ENCODE measurements at places on chromosomes 5 and 9.

- DNase-seq = no peak
Observed at GRCh38 chr5:54603372-54603771, 85.8 kb downstream of the SNX18 start.

DNA sequence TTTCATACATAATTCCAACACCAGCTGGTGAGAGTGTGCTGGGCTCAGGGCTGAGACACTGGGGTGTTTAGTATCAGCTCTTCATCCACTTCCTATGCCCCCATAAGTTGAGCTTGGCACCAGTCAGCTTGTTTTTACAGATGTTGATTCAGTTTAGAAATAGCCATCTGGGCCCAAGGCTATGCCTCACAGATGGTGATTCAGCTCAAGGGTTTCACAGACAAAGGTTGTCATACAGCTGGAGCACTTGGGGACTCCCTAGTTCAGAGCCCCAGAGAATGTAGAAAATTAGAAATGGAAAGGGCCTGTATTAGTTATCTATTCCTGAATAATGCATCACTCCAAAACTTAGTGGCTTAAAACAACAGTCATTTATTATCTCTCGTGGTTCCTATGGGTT, 10.3 kb upstream of the CRHBP start:
- DNase-seq = no peak

GRCh38 chr9:79185866-79186265, 385.9 kb upstream of the TLE4 start:
- DNase-seq = no peak

DNA sequence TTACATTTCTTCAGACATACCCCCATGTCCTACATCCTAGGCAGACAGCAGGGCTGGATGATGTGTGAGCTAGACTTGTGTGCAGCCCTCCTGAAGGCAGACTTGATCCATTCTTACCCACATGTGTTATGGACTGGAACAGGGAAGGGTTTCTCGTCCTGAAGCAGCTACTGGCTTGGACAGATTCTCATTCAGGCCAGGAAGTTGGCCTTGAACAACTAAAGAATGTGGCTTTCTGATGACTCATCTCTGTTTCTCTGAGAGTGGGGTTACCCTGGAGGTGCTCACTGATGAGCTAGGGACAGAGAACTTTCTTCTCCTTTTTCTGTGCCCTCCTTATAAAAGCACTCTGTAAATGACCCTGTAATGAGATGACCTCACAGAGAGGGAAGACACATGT, 246.5 kb downstream of the PCSK5 start:
- DNase-seq = no peak

GRCh38 chr9:129414377-129414992, 206.4 kb downstream of the C9orf50 start:
- no peak for DNase-seq

GRCh38 chr9:136552117-136552703, 6.4 kb upstream of the NOTCH1 start:
- DNase-seq = no peak

DNA sequence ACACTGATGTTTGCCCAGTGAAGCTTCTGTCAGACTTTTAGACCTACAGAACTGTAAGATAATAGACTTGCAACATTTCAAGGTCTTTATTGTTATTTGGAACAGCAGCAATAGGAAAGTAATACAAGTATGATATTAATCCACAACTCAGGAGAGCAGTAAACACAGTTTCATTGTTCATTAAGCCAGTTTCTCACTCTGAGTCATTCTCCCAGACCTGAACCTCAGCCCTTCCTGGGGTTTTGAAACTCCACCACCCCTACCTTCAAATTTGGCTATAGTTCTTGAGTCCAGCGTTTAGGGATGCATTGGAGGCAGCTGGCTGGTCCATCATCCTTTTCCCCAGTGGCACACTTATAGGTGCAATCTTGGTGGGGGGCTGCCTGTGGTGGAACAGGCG, 203.2 kb downstream of the RAB3C start:
- DNase-seq = no peak

DNA sequence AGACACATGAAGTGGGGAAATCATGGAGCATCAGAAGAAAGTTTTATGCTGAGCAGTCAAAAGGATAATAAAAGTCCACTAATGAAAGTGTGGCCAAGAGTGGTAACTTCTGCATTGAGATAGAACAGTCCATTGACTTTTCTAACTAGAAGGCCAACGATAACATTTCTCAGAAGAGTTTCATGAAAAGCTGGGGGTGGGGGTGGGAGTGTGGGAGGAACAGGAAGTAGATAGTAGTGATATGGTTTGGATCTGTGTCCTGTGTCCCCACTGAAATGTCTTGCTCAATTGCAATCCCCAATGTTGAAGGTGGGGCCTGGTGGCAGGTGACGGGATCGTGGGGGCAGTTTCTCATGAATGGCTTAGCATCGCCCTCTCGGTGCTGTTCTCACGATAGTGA, 36.2 kb upstream of the SNAPC3 start:
- no peak for DNase-seq

GRCh38 chr5:152864991-152865390, 459.9 kb upstream of the NMUR2 start:
- no peak for DNase-seq

DNA sequence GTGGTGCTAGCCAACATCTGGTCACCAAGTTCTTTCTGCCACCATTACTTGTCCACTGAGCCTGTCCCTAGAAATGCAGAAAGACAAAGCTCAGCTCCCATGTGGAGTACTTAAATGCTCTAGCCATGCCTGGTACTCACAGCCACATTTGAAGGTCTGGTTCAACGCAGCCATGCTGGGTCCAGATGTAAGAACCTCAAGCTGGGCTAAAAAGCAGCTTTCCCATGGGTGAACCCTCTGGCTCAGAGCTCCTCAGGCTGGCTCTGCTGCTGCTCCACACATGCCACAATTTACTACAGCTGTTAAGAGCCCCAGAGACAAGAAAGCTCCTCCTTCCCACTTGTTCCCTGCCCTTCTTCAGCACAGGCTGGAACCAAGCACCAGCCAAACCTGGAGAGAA, 97.1 kb upstream of the LRRTM2 start:
- DNase-seq = no peak

GRCh38 chr5:173228107-173228506, 6.9 kb downstream of the NKX2-5 start:
- DNase-seq = no peak

DNA sequence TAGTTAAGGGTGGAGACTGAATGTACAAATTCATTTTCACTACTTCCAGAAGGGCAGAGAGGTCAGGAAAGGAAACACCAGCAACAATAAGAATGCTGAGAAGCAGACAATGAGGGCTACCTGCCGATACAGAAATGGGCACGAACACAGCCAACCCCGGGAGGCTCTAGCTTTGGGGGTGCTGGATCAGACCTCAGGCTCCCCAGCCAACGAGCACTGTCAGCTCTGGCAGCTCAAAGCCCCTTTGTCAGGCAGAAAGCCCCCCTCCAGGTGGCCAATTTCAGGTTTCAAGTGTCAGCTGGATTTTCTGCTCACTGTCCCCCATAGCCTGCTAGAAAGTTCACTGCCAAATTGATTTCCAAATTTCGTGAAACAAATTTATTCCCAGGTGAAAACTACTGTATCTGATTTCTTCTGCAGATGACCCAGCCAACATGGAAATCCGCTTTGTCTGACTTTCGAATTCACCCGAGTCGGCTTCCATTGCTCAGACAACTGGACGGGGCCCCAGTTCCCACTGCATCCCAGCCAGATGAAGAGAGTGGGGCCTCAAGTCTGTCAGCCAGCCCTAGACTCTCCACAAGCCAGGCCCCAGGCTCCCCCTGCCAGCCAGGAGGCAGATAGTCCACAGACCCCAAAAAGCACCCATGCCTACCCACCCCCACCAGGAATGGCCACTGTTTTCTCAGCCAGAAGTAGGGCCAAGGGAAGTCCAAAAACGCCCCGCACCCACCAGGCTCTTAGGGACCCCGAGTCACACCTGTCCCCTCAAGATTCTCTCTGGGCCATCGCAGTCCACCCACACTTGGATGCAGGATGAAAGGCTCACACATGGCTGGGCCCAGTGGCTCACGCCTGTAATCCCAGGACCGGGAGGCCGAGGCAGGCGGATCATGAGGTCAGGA, 96.5 kb upstream of the PHYKPL start:
- no peak for DNase-seq

- no peak for DNase-seq
Observed at GRCh38 chr5:97979740-97980139, 793.7 kb upstream of the RGMB start.

- no peak for DNase-seq
Observed at GRCh38 chr5:51389288-51389576, 6.0 kb downstream of the ISL1 start.

DNA sequence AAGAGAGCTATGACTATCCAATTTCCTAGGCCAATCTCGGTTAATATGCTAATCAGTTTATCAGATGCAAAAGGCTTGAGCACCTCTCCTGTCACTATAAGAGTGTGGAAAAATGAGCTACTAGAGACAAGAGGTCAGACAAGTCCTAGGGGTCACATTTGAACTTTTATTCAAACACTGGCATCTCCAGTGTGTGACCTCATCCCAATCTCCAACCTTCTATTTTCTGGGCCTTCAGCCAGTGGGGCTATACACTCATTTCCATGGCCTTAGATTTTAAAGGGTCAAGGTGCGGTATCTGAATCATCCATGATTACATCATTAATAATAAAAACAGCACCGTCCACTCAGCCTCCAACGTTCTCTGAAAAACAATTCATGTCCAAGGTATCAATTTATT, 139.6 kb upstream of the LRRTM2 start:
- DNase-seq = no peak

- no peak for DNase-seq
Observed at GRCh38 chr9:70504834-70505233, 90.4 kb upstream of the KLF9 start.

DNA sequence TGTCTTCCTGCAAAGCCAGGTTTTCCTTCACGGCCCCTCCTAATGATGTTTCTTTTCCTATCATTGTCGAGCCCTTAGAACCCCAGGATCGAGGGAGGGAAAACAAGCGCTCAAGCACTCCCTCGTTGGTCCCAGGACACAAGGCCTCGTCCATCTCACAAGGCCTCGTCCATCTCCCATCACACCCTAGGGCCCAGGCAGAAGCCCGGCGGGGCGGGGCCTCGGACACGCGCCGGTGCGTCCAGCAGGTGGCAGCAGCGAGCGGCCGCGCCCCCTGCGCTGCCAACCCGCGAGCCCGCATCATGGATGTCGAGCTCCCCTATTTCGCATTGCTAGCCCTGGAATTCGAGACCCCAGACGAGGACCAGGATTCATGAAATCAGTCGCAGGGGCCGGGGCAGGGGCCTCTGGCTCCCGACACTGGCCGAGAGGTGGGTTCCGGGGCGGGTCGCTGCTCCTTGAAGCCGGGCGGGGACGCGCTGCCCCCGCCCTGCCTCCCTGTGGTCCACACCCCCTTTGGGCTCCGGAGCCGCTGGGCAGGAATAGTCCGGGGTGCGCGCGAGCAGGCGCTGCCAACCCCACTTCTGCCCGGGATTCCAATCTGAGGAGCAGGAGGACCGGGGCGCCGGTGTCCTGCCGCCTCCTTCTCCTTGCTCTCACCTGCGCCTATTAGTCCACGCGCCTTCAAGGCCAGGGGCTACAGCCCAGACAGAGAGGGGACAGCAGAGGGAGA, at the start of gene ABLIM3:
Gene ABLIM3, plus strand, starts transcription at position 270 of the 733 bp plus-strand sequence. CDS start 603 bp downstream, outside the sequence.
- DNase-seq = no peak

DNA sequence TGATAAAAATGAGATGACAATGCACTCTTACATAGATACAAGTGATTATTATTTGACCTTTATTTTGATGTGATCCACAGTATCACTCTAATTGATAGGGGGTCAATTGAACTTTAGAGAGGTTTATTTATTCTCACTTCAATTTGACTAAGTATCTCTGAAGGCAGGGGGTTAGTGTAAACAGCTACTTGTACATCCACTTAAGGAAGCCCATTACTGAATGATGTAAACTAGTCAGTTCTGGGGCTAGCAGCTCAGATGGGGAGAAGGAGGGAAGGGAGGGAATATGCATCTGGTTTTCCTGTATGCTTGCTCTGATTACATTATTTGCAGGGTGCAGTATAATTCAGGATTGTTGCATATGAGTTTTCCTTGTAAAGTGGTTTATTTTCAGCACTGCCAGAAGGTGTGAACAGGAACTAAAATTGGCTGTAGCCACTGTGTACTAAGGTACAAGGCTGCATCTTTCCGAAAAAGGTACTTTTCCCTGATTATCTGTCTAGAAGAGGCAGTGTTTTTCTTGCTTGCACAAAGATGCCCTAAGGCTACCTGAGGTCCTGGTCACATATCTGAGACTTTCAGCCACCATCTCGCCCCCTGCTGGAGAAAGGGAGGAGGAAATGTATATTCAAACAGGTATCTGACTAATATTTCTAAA, 51.2 kb downstream of the MRPS27 start:
- DNase-seq = no peak

- no peak for DNase-seq
Observed at GRCh38 chr5:107274571-107274970, 396.2 kb downstream of the EFNA5 start.

GRCh38 chr9:92151691-92152393, 36.6 kb upstream of the SPTLC1 start:
- no peak for DNase-seq

DNA sequence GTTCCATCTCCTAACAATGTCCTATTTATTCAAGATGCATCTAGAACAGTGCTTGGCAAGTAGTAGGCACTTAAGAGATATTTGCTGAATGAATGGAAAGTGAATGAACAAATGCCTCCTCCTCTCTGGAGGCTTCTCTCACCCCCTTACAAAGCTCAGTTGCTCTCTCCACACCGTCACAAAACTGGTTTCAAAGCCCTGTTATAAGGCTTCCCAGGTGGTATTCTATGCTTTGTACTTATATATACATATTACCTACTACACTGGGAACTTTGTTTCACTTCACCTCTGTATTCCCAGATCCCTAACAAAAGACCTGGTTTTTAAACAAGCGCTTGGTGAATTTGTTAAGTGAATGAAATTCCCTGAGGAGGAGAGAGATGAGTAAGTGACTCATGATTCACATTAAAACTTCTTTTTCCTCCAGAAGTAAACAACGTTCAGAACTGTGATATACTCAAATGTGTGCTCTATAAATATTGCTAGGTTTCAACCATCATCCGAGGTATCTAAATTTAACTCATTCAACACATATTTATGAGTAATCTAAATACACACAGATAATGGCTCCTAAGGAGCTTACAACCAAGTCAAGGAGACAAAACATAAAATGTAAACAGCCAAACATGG, 36.0 kb downstream of the DENND1A start:
- no peak for DNase-seq

- DNase-seq = no peak
Observed at GRCh38 chr5:53059281-53059680, 50.3 kb downstream of the MOCS2 start.

DNA sequence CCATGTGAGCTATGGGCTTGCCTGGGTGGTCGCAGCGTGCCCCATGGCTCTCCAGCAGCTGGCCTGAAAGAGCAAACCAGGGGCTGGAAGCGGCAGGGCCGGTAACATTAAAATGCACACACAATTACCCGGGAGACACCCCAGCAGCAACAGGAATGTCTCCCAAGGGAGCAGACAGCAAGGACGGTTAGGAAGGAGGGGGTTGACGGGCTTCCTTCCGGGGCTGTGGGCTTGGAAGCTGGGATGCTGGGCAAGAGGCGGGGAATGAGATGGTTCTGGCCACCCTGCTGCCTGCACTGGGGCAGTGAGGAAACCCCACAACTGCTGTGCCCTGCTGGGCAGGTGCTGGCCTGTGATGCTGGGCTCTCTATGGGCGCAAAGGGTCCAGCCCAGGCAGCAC, 71.8 kb upstream of the ADAMTS2 start:
- DNase-seq = no peak
